ENCODE measurements at places on chromosomes 4 and X.

DNA sequence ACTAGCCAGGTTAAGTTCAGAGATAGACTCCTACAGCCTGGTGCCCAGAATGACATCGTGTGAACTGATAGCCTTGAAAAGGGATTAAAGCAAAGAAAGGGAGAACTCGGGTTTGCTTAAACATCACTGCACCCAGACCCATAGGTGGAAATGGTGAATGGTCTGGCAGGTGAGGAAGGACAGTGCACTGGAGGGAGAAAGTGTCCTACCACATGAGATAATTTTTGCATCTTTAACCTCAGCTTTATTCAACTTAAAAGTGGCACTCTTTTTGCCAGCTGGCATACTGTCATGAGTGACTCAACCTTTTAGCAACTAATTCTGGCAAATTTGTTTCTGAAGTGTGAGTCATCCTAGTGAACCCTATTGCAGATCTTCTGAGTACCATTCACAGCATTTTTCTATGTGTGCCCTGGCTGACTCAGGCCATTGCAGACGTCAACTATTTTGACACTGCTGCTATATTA, 53.0 kb upstream of the DAPP1 start:
- DNase-seq, result no peak

- no peak for DNase-seq
These were observed 66.9 kb upstream of the ARSJ start for GRCh38 chr4:114046331-114046730.

DNA sequence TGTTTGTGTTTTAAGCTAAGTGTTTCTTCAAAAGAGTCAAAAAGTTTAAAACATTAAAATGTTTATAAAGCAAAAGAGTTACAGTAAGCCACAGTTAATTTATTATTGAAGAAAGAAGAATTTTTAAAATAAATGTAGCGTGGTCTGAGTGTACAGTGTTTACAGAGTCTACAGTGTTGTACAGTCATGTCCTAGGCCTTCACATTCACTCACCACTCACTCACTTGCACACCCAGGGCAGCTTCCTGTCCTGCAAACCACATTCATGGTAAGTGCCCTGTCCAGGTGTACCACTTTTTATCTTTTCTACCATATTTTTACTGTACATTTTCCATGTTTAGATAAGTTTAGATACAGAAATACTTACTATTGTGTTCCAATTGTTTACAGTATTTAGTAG, 239.7 kb upstream of the AGA start:
- DNase-seq, result no peak

GRCh38 chrX:101973066-101973465, 41.2 kb upstream of the ZMAT1 start:
- DNase-seq, result no peak

- DNase-seq, result no peak
These were observed 537 bp upstream of the PRKX start for GRCh38 chrX:3713937-3714434.

DNA sequence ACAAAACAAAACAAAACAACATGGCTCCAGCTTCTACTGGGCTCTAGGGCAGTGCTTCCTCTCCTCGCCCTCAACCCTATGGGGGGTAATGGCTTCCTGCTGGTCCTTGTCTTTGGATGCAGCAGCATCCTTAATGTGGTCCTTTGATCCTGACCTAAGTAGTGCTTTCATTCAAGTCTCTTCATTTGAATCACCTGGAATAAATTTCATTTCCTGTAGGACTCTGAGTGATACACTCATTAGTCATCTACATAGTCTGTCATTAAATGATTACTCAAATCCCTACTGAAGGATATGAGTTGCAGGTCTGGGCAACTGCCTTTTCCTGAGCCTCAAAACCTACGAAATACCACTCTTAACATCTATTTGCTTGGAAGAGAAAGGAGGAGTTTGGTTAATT, 54.5 kb downstream of the RHOH start:
- no peak for DNase-seq

GRCh38 chr4:38939165-38939564, 71.6 kb downstream of the FAM114A1 start:
- no peak for DNase-seq

DNA sequence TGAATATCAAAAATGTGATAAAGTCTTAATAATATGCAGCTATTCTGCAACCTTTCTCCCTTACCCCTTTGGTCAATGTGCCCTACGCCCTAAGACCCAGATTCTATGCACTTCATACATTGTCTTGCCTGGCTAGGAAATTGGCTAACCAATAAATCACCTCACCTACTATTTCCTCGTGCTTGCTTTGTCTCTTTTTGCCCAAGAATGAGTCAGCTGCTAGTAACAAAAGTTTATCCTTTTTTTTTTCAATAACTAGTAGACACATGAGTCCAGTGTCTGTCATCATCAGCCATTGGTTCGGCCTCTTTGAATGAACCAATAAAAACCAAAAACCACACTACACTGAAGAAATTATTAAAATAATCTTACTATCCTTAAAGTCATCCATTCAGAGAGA, 387.1 kb downstream of the PPP3CA start:
- no peak for DNase-seq

DNA sequence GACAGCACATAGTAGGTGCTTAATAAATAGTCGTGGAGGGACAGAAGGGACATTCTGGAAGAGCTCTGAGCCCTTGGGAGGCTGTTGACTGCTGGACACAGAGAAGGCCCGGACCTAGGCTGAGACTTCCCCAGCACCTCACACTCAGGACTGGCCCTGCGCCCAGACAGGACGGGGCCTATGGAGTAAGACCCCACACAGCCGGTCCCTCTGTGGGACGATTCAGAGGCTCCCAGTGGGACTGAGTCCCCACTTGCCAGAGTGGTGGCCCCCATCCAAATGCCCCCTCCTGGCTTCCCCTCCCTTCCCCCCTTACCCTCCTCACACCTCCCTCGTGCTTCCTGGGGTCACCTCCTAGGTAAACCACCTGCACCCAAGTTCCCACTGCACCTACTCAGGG, 8.9 kb downstream of the ABLIM2 start:
- no peak for DNase-seq

- DNase-seq, result no peak
These were observed 85.9 kb downstream of the REPS2 start for GRCh38 chrX:17032351-17032750.

DNA sequence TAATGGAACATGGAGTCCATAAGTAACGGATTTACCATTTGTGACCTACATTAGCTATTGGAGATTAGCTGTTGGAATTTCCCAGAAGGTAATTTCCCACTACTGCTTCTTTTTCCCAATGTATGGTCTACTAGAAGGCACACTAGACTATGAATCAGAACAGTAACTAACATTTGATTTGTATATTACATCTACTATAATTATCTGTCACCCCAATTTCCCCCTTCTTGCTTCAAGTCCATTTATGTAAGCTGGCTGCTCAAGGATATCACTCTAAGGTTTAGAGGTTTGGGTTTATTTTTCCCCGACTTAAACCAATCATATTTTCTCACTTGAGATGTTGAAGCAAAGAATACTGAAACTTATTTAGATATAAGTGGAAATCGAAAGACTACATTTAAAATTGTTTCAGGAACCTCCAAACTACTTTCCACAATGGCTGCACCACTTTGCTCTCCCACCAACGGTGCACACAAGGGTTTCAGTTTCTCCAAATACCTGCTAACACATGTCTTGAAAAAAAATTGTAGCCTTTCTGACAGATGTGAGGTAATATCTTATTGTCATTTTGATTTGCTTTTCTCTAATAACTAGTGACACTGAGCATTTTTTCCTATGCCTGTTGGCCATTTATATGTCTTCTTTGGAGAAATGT, 33.3 kb upstream of the H2AZ1 start:
- no peak for DNase-seq

- no peak for DNase-seq
These were observed 3.3 kb downstream of the TRIM2 start for GRCh38 chr4:153207567-153207966.

GRCh38 chrX:54695231-54695630, 102.8 kb downstream of the ITIH6 start:
- no peak for DNase-seq

GRCh38 chr4:111631215-111631999, 513.8 kb upstream of the FAM241A start:
- DNase-seq, result no peak

DNA sequence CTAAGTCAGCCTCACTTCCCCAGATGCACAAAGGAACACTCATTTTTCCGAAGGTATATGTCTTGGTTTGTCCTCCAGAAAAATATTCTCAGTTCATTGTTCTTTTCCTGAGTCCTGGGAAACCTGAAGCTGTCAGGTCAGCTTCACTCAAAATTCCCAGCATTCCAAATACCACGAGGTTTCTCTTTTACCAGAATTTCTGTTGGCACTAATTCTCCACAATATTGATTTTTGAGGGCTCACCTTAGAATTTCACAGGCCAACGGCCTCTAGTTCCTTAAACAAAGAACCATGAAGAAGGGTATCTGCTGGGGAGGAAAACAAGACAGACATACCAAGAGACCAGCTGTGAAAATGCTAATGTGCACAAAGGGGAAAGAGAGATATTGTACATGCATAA, 8.0 kb upstream of the MAGEB5 start:
- no peak for DNase-seq

DNA sequence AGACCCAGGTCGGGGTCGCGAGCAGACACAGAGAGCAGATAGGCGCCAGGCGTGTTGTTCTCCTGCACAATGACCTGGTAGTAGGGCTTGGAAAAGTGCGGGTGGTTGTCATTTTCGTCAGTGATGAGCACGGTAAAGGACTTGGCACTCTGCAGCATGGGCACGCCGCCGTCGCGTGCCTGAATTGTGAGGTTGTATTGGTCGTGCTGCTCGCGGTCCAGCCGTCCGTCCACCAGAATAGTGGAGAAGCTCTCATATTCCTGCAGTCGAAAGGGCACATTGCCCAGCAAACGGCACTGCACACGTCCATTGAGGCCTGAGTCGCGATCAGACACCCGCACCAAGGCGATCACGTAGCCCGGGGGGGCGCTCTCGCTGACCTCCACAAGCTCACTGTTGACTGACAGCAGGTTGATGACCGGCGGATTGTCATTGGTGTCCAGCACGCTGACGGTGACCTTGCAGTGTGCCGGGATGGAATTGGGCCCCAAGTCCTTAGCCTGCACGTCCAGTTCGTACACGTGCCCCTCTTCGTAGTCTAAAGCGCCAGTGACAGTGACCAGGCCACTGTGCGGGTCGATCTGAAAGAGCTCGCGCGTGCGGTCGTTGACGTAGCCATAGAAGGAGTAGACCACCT, 2.8 kb downstream of the PCDH19 start:
- DNase-seq, result no peak

GRCh38 chr4:68817386-68817785, 1.6 kb downstream of the UGT2B10 start:
- no peak for DNase-seq

- no peak for DNase-seq
These were observed 117.8 kb downstream of the RASGEF1B start for GRCh38 chr4:81353861-81354260.
